Stimulated activated CD4-positive, alpha-beta T cell treated with anti-CD3 and anti-CD28 coated beads, Interleukin-1b, Interleukin-23, amount 100 ng/mL, for 4 hours (primary cell): ENCODE measurements at places on chromosomes 2 and 18.

DNA sequence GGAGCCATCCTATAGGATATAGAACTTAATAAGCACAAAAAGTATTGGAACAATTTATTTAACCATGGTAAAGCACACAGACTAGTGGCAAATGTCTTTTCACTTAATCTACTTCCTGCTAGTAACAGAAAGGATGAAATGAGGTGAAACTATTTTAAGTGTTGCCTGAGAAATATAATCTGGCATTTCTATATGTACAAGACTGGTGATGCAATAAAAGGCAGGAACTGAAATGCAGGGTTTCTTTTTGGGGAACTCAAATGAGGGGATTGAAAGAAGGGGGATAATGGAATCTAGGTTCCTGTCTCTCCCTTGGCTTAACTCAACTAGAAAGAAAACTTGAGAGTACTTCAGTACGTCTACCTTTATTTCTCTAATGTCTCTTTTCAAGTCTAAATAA is 122.3 kb downstream of the MEMO1 start:
- no peak for DNase-seq

DNA sequence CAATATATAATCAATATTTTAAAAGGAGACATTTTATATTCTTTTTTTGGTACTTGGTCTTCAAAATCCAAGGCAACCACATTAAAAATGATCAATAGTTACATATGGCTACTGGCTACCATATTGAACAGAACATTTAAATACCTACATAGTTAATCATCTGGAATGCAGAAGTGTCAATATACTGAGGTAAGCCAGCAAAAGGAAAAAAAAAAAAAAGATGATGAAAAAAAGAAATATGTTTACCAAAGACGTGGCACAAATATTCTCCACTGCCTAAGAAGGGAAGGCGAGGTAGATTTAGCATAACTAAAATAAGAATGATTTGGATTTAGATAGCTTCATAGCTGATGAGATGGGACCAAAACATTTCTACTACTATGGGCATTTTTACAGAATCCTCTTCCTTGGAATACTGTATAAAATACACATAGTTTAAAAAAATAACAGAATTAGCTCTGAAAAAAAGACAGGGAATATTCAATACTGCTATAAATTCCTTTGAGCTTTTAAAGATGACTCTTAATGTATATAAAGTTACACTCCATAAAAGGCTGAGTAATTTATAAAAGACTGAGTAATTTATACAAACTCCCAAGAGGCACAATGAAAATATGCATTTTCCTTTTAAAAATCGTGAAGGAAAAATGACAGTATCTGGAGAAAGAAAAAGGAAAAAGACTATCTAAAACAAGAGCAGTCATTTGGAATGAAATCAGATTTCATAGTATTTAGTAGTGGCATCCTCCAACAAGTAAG is 63.5 kb downstream of the CDH2 start:
- DNase-seq: no peak

GRCh38 chr2:78011251-78011650 is 489.1 kb upstream of the LRRTM4 start:
- DNase-seq: no peak

DNA sequence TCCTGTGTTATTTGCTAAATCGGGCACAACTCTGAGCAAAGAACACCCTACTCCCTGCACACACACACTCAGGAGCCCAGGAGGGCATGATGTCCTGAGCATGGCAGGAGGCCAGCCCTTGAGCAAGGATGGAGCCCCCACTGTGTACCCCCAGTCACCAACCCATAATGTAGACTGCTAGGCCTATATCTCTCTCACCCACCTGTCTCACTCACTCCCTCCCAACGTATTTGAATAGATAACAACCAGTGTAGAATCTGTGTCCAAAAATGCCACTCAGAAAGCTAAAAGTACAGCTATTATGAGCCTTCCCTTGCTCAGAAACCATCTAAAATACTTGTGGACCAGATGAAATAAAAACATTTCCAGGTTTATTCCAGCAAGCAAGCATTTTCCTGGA is 29.3 kb downstream of the MERTK start:
- no peak for DNase-seq

DNA sequence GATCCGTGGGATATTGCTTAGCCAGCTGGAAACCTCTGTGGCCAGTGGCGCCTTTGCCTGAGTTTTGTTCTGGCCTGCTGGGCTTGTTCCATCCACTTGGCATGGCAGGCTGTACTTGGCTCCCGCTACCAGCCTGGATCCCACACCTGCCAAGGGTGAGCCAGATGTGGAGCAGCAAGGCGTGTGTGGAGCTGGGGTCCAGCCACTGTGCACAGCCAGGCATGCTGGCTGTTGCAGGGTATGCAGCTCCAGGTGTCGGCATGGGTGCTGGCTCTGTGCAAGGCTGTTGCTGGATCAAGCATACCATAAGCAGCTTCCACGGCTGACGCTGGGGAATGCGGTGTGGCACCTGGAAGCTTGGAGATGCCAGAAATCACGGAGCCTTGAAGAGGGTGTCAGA is 34.5 kb downstream of the PTPN4 start:
- no peak for DNase-seq

DNA sequence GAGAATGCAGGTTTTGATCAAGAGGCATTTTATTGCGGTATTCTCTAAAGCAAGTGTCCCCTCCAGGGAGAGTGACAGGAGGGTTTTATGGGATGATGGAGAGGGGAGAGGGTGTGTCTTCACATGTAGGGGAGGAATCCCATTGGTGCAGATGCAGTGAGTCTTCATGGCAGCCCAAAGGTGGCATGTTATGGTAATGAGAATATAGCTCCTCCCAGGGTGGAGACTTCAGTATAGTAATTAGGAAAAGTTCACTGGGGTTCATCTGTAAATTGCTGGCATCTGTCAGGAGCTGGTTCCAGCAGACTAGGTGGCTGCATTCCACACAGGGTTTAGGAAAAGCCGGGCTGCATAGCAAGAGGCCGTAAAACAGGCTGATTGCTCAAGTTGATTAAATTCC is 230.7 kb upstream of the CCDC68 start:
- DNase-seq: no peak

DNA sequence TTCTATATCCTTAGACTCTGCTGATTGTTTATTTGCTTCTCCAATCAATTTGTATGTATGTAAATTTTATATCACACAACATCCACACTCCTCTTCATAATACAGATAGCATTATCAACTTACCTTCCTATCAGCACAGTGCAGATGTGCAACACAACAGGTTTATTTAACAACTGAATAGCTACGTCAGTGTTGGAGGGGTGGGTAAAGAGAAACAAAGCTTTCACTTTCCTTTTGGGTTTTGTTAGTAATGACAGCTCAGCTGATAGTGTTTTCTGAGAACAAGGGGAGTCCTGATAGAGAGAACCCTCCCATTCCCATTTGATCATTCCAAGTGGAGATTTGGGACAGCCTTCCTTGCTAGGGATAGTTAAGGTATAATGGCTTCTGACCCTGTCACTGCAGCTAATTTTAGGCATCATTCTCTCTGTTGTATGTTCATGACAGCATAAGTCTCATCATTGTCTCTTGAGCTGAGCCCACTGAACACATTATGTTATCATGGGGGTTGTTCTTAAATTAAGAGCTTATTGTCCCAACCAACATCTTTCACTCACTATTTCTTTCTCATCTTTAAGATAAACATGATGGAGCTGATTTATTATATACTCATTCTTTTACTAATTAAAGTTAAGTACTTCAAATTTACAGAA is 227.7 kb downstream of the GPD2 start:
- no peak for DNase-seq

DNA sequence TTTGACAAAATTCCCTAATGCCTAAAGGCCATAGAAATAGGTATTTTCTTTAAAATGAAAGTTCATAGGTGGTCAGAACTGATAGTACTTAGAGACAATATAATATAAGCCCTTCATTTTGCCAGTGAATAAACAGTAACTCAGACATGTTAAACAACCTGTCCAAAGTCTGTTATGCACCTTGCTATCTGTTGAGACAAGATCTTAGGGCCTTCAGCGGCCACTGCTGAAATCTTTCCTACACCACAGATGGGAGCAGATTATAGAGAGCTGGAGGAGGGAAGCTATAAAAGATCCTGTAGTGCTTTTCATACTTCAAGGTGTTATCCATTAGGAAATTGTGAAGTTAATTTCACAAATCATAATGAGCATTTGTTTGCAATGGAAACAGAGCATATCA is 13.8 kb downstream of the CERKL start:
- DNase-seq: no peak

DNA sequence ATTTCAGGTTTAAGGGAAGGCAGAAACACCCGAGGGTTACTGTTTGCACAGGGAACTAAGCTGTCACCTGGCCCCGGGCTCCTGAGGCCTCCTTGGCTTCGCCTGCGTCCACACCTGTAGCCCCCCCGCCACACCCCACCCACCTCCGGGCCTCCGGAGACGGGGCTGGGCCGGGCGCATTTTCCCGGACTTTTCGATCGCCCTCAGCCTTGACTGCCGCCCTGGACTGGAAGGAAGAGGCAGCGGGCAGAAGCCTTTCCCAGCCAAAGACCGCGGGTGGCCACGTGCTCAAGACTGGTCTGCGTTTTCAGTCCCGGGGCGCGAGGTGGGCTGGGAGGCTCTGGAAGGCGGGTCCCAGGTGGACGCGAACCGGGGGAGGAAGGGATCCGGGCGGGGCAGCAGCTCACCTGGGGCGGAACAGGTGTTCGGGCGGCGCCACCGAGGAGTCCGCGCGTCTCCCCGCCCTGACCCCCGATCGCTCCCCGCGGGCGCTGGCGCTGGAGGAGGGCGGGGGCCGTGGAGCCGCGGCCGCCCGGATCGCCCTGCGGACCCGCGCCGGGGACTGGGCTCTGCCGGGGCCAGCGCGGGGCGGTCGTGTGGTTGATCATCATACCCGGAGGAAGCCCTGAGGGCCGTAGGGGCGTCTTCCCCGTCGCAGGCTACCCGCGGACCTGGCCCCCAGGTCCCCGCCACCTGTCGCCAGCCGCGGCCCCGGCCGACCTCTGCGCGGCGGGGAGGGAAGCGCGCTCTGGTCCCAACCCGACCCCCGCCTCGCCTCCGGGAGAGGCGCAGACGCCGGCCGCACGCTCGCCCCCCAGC is 3.2 kb downstream of the ID2 start:
- DNase-seq: peak; percentile 29

DNA sequence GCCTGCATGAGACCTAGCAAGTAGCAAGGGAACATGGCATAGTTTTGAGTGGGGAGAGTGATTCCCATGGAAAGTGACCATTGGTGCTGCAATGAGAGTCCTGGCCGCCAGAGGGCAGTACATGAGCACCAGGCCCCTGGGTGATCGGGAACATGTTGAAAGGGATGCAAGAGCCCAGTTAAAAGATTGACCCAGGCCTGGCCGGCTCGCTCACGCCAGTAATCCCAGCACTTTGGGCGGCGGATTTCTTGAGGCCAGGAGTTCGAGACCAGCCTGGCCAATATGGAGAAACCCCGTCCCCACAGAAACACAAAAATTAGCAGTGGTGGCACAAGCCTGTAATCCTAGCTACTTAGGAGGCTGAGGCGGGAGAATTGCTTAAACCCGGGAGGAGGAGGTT is 22.2 kb downstream of the FAP start:
- peak; percentile 29 for DNase-seq

DNA sequence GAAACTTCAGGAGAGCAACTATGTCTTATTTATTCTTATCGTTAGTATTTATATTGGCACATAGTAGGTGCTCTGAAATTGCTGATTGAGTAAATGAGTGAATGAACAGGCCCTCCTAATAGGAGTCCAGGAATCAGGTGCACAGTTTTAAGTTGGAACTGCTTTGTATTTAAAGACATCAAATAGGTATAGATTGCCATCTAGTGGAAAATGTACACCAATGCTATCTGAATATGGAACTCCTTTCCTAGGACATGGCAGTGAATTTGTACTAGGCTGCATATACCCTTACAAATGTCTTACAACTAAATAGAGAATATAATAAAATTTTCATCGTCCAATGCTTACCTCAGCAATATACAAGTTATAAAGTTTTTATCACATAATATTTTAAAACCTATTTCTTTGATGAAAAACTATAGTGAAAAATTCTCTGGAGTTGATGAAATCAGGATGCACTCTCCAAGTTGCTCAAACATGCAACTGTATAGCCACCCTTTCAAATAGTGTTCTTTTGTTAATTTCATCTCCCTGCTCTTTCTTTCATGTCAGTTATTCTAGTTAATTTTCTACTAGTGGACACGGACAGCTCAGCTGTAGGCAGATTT is 318.9 kb upstream of the SYT4 start:
- DNase-seq: no peak

DNA sequence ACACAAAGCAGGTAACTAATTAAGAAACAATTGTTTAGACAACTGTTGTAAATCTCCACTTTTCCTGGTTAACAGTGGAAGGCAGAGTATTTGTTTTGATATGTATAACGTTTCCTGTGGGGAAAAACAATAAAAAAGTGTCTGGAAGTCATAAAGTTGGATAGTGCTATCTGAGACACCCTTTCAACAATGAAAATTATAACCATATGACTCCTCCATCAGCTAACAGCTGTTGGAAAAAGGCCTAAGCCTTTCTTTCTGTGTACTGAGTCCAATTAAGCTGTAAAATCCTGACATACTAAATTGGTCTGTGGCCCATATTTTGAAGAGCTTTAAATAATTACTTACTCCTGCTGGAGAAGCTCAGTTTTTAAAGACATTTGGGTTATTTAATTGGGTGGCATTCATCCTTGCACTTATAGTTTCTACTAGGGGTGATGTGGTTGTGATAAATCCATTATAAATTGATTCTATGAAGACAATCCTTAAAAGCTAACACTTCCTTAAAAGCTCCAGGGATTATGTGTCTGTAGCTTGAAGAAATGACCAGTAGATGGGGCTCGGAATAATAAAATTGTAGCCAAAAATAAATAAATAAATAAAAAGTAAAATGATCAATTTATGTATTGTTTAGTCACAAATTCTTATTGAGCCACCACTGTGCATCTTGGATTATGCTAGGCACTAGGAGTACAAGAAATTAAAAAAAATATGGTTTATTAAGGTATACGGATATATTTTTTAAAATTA is 698.1 kb upstream of the NXPH2 start:
- no peak for DNase-seq

- no peak for DNase-seq
These were observed 201.1 kb upstream of the COL3A1 start for GRCh38 chr2:188773075-188773474.

DNA sequence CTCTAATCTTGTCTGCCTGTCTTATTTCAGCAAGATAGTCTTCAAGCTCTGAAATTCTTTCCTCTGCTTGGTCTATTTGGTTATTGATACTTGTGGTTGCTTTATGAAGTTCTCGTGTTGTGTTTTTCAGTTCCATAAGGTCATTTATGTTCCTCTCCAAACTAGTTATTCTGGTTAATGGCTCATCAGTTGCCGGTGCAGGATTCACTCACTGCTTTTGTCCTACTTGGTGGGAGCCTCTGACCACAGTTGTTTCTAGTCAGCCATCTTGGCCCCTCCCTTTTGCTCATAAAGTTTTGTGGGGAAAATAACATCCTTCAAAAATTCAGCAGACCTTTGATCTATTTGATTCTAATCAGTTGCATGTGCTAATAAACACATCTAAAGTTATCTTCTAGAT is 158.6 kb upstream of the PARD3B start:
- no peak for DNase-seq

DNA sequence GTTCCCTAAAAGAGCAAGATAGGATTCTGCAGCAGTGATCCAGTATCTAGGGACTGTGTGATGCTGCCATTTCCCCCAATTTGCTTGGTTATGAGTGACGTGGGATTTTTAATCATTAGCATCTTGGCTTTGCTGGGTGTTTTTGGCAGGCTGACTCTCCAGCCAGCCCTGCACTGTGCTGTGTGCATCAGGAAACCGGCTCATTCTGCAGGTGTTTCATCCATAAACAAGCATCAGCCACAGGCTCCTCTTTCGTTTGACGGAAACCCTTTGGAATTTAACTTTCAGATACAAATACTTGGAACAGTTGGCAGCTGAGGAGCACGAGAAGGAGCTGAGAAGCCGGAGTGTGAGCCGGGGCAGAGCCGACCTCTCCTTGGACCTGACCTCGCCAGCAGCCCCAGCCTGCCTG is 135.9 kb downstream of the TPGS2 start:
- DNase-seq: no peak
